ENCODE measurements at places on chromosomes 11 and 22.

DNA sequence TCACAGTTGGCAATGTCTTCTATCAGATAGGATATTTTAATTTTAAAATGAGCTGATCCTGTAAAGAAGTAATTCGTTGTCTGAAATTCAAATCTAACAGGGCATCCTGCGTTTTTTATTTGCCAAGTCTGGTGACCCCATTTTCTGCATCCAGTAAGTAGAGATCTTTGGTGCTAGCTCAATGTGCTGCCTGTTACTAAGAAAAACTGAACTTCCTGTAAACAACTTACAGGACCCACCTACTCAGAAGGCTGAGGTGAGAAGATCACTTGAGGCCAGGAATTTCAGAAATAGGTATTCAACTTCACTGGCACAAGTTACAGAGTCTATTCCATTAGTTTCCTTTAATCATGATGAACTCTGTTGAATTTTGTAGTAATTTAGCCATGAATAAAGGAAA, 4.0 kb downstream of the ARL14EP start:
- DNase-seq = no peak

DNA sequence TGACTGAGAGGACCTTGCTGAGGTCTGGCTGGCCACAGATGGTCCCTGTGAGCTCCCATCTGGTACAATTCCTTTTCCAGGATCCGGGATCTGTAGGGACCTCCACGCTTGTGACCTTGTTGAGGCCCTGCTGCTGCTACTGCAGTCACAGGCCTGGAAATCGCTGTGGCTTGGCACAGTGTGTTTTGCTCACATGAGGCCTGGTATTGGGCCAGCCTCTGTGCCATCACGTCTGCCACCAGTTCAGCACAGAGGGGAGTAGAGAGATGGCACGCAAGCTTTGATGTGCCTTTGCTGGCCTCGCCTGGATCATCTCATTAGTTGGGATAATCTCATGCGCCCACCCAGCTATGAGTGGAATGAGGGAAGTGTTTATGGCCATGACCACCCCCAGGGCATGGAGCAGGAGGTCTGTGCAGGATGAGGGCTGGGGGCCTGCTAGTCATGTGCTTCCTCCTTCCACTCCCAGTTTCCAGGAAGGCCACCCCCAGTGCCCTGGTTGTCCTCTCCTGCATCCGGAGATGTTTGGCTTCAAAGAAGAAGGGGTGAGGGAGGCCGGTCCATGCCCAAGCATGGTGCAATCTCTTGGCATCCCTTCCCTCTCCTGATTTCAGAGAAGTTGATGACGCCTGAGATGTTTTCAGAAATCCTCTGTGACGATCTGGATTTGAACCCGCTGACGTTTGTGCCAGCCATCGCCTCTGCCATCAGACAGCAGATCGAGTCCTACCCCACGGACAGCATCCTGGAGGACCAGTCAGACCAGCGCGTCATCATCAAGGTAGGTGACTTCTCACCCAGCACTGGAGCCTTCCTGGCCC, 22.4 kb downstream of the DERL3 start:
- DNase-seq = no peak

GRCh38 chr11:78796956-78797355, 222.3 kb upstream of the NARS2 start:
- DNase-seq = no peak

- DNase-seq = peak; percentile 95
These were observed 3.8 kb upstream of the ADORA2A start for GRCh38 chr22:24423519-24424000.

DNA sequence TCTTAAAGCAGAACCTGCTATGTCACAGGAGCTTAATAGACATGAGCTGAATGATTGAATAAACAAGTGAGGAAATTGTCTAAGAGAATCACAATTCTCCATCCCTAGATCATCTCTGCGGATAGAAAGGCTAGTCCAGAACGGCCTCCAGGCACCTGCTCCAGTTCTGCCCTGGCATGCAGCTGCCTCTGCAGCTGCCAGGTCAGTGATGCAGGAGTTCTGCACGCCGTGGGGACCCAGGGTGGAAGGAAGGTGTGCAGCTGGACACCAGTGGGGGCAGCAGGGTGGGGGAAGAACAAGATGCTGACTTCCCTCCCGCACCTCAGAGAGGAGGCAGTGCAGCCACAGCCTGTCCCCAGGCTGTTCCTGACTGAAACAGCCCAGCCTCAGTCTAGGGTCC, 192.1 kb upstream of the NCAM1 start:
- no peak for DNase-seq

DNA sequence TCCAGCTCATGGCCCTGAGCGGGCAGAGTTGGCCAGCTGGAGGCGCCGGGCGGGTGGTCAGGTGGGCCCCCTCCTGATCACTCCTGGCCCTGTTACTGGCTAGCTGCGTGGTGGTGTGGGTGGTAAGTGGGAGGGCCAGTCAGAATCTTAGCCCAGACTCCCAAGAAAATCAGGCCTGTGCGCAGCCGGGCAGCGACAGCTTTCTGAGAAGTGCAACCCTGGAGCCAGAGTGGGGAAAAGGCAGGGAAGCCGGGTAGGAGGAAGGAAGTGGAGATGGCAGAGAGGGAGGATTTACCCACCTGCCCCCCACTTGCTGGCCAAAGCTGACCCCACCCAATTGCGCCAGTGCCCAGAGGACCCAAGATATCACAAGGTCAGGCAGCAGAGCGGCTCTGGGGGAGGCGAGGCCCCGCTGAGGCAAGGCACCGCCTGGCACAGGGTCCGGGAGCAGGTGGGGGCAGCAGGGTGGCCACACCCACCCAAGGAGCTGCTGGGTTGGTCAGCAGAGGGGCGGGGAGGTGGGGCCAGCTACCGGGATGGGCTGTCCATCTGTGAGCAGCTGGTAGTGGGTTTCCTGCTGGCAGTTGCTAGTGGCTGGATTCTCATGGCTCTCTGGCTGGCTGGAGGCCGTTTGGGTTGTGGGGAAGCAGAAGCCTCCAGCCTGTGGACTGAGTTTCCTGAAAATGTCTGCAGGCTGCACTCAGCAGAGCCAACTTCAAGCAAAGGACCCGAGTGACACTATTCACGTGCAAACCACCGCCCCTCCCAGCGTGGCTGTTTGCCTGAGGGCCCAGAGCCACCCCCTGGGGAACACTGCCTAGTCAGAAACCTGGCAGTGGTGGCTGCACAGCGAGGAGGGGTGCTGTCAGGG, 196.4 kb downstream of the IGLL1 start:
- DNase-seq = no peak

- DNase-seq = no peak
These were observed 74.9 kb downstream of the MIAT start for GRCh38 chr22:26732284-26732683.

- no peak for DNase-seq
These were observed 4.7 kb downstream of the HEPHL1 start for GRCh38 chr11:94025690-94026394.

DNA sequence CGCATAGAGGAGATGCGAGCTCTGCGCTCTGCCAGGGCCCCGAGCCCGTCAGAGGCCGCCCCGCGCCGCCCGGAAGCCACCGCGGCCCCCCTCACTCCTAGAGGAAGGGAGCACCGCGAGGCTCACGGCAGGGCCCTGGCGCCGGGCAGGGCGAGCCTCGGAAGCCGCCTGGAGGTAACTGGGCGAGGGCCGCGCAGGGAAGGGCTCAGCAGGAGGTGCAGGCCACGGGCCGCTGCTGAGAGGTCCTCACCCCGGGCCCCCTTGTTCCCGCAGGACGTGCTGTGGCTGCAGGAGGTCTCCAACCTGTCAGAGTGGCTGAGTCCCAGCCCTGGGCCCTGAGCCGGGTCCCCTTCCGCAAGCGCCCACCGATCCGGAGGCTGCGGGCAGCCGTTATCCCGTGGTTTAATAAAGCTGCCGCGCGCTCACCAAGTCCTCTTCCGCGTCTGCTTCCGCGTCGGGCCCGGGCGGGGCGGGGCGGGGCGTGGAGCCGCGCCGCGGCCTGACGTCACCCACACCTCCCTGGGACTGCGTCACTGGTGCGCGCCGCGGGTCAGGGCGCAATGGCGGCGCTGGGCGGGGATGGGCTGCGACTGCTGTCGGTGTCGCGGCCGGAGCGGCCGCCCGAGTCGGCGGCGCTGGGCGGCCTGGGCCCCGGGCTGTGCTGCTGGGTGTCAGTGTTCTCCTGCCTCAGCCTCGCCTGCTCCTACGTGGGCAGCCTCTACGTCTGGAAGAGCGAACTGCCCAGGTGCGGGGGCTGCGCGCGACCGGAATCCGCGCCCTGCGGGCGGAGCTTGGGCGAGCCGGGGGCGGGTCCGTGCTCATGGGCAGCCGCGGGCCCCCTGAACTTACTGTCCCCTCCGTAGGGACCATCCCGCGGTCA, at the start of gene RCE1:
TSS of gene RCE1 (plus strand) at position 546 of the 880 bp plus-strand sequence. CDS start at position 561, 15 bp downstream.
- peak; percentile 94 for DNase-seq

DNA sequence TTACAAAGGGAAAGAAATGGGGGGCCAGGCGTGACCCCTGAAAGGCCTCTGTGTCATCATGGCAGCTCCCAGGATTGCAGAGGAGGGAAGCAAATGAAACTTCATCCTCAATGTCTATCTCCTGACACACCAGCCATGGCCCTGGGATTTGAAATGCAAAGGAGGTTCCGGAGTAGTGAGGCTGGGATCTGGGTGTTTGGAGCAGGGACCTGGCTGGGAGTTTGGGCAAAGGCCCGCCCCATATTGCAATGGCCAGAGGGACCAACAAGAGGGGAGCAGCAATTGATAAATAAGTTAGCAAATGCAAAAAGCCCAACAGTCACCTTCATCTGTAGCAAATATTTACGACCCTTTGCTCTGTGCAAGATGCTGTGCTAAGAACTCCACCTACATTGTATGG, 77.7 kb upstream of the CCND1 start:
- DNase-seq = no peak

DNA sequence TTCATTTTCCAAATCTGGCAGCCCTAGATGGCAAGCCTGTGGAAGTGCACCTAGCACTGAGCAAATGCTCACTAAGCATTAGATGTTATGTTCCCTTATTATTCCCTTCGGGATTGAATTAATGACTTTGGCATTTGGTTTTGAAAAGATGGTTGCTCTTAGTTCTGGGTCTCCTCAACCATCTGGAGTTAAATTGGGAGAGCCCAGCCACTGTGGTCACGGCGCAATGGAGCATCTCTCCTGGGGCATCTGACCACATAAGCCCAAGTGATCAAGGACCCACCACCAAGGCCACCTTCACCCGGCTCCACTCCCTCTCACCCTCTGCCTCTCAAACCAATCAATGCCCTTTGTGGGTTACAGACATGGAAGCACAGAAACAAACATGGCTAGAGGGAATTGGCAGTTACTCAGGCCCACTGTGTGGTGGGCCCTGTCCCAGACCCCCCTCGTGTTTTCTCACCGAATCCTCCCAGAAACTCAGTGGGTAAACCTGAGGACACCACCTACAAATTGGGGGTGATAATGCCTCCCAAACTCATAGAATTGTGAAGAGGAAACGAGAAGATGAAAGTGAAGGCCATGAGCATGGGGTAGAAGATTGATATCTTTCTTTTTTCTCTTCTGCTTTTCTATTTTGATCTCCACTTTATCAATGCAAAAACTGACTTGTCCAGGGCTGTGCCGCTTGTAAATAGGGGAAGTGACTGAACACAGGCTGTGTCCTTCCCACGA, 52.2 kb downstream of the IRAG1 start:
- DNase-seq = no peak

DNA sequence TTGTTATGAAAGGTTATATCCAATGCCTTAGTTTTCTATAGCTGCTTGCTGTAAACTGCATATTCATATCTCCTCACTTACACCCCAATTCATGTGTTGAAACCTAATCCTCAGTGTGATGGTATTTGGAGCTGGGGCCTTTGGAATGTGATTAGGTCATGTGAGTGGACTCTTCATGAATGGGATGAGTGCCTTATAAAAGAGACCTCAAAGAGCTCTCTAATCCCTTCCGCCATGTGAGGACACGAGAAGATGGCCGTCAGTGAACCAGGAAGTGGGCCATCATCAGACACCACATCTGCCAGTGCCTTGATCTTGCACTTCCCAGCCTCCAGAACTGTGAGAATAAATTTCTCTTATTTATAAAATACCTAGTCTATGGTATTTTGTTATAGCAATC, 79.3 kb downstream of the CYP2R1 start:
- no peak for DNase-seq

GRCh38 chr11:33533386-33534052, 167.1 kb downstream of the C11orf91 start:
- no peak for DNase-seq

- no peak for DNase-seq
These were observed 25.4 kb downstream of the TPBGL start for GRCh38 chr11:75265851-75266531.

DNA sequence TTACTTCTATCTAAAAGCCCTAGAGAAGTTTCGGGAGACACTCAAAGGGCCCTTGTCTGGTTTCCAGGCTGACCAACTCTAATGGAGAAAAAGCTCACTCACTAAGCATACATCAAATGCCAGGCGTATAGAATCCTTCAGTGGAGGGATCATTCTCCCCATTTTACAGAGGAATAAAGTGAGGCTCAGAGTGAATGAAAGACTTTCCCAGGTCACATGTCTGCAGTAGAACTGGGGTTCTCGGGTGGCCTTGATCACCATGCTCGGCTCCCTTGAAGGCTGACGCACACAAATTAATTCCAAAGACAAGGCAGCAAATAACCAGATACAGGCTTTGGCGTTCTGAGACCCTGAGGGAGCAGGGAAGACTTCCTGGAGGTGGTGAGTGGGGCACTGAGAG, 60.0 kb downstream of the THAP12 start:
- no peak for DNase-seq

- DNase-seq = no peak
These were observed 405.7 kb downstream of the AASDHPPT start for GRCh38 chr11:106482917-106483785.

DNA sequence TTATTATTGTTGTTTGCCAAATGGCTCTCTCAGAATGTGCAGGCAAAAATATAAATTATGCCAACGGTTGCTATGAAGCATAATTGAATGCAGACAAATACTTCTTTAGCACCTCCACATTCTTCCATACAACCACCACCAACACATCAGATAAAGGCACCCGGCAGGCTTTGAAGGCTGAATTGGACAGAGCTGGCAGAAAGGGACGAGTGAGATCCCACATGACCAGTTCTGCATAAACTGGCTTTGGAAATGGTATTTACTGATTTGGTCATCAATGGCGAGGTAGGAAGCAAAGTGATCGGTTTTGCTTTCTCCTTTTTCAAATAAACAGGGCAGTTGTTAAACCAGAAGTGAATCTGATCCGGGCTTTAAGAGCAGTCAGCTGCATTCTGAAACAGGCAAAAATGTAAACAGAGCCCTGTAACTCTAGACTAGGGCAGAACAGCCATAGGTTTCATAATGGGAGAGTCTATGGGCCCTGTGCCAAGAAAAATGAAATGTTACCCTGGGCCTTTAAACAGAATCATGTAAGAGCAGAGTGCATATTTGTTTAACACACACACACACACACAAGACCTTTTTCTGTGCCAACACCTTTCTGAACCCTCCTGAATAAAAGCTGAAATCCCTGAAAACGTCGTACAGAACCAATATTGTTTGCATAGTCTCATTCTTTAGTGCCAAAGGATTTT, 97.7 kb downstream of the MPPED2 start:
- no peak for DNase-seq

DNA sequence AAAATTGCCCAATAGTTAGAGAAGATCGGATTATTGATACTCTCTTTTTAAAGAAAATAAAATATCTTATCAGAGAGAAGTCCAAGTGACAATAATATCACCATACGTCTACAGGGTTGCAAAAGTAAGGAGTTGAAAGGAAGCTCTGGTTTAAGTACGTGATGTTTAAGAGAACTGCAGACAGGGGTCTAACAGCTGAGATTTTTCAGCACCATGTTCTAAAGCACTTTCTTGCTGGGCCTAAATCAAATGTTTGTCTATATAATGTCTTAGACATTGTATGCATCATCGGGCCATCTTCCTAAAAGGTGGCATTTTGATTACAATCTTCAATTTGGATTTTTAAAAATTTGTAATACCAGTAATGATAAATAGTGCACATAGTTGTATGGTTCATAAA, 133.3 kb downstream of the RRAS2 start:
- DNase-seq = no peak

- DNase-seq = no peak
These were observed 125.6 kb upstream of the CSNK2A3 start for GRCh38 chr11:11478687-11479086.
